ENCODE measurements at places on chromosomes 5 and 9. TPM values are rescaled to one million over a fixed set of nuclear protein-coding genes. Genes with fewer than 3 reads are reported as not detected.

Gene FBP2
- total RNA-seq: not detected

Gene ACTBL2
- 0.05 TPM for total RNA-seq

Gene HTR1A
- total RNA-seq: not detected

Gene DMGDH
- total RNA-seq: not detected

Gene HMGXB3
- 35.0 TPM for total RNA-seq

Gene TLR4
- total RNA-seq: 0.20 TPM

Gene GKAP1
- total RNA-seq: 4.4 TPM

Gene SLC34A1
- not detected for total RNA-seq

Gene ASPN
- not detected for total RNA-seq

Gene ARAP3
- 4.9 TPM for total RNA-seq

Gene RORB
- total RNA-seq: not detected

Gene SLC36A3
- total RNA-seq: not detected

Gene MACIR
- total RNA-seq: 18.0 TPM

Gene PHF24
- 0.19 TPM for total RNA-seq

Gene FAM219A
- 18.5 TPM for total RNA-seq

Gene HTR4
- not detected for total RNA-seq

Gene AGXT2
- total RNA-seq: not detected

Gene GFI1B
- 0.17 TPM for total RNA-seq

Gene PKD2L2
- total RNA-seq: not detected

Gene ARL10
- 0.97 TPM for total RNA-seq

Gene OXCT1
- total RNA-seq: 2.5 TPM

Gene PCDHGC4
- not detected for total RNA-seq

Gene RFK
- total RNA-seq: 30.2 TPM

Gene TRAF1
- total RNA-seq: 1.9 TPM

Gene KIAA1958
- total RNA-seq: 1.5 TPM

Gene TICAM2
- total RNA-seq: 1.5 TPM

Gene SCGB3A2
- total RNA-seq: not detected

Gene ADAMTS2
- total RNA-seq: 0.08 TPM

Gene INSYN2B
- total RNA-seq: 0.16 TPM

Gene PITX1
- 31.8 TPM for total RNA-seq

Gene IL13
- total RNA-seq: not detected

Gene MRPL36
- 108 TPM for total RNA-seq

Gene OMD
- total RNA-seq: not detected

Gene ARRDC3
- 5.0 TPM for total RNA-seq

Gene ROPN1L
- 1.7 TPM for total RNA-seq

Gene SUSD1
- 13.4 TPM for total RNA-seq

Gene GPR150
- 0.13 TPM for total RNA-seq

Gene DMRTA1
- 0.56 TPM for total RNA-seq
